ENCODE measurements at places on chromosomes 11 and 22. TPM values are rescaled to one million over a fixed set of nuclear protein-coding genes. Genes with fewer than 3 reads are reported as not detected.

- no peak overlapping the region for H3K4me3 ChIP-seq
- no peak overlapping the region for H3K27ac ChIP-seq
- peaks cover 3% of the 10 kb centered on the region for H3K27me3 ChIP-seq
- no peaks in the 10 kb centered on the region for H3K4me1 ChIP-seq
- DNase-seq = no peak
Measured at GRCh38 chr11:130409594-130410388, 18.6 kb downstream of the ADAMTS8 start.

GRCh38 chr11:71438650-71439049, 9.5 kb downstream of the DHCR7 start:
- H3K27ac ChIP-seq = no peak overlapping the region
- no peak for DNase-seq
- peaks cover 28% of the 10 kb centered on the region for H3K36me3 ChIP-seq
- H3K27me3 ChIP-seq = no peaks in the 10 kb centered on the region
- H3K4me1 ChIP-seq = peaks cover 5% of the 10 kb centered on the region
- no peak overlapping the region for H3K4me3 ChIP-seq

DNA sequence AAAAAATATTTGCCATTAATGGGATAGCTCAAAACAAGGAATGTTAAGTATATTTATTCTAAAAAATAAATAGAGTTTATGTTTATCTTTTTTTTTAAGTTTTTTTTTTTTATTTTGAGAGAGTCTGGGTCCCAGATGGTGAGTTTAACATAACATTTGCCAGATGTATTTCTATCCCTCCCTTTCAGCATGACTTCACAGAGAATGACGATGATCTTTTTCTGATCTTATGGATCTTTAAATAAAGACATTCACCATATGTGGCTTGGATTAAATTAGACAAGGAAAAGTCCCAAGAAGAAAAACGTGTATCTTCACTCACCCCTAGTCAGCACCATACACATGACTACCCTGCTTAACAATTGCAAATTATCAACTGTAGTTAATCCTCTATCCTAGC, 839.8 kb upstream of the CNTN5 start:
- H3K36me3 ChIP-seq = no peaks in the 10 kb centered on the region
- no peak for DNase-seq
- no peak overlapping the region for H3K4me3 ChIP-seq
- no peak overlapping the region for H3K27ac ChIP-seq
- no peaks in the 10 kb centered on the region for H3K4me1 ChIP-seq

GRCh38 chr11:637593-638521, 788 bp downstream of the DRD4 start:
- peak overlapping the region; percentile 31 for H3K27ac ChIP-seq
- DNase-seq = no peak
- no peak overlapping the region for H3K4me3 ChIP-seq
- H3K4me1 ChIP-seq = no peaks in the 10 kb centered on the region
- no peaks in the 10 kb centered on the region for H3K27me3 ChIP-seq

GRCh38 chr11:36354221-36355003, 58.3 kb downstream of the PRR5L start:
- no peak for DNase-seq
- H3K27ac ChIP-seq = no peak overlapping the region
- no peaks in the 10 kb centered on the region for H3K36me3 ChIP-seq
- peaks cover 4% of the 10 kb centered on the region for H3K4me1 ChIP-seq
- H3K27me3 ChIP-seq = no peaks in the 10 kb centered on the region

DNA sequence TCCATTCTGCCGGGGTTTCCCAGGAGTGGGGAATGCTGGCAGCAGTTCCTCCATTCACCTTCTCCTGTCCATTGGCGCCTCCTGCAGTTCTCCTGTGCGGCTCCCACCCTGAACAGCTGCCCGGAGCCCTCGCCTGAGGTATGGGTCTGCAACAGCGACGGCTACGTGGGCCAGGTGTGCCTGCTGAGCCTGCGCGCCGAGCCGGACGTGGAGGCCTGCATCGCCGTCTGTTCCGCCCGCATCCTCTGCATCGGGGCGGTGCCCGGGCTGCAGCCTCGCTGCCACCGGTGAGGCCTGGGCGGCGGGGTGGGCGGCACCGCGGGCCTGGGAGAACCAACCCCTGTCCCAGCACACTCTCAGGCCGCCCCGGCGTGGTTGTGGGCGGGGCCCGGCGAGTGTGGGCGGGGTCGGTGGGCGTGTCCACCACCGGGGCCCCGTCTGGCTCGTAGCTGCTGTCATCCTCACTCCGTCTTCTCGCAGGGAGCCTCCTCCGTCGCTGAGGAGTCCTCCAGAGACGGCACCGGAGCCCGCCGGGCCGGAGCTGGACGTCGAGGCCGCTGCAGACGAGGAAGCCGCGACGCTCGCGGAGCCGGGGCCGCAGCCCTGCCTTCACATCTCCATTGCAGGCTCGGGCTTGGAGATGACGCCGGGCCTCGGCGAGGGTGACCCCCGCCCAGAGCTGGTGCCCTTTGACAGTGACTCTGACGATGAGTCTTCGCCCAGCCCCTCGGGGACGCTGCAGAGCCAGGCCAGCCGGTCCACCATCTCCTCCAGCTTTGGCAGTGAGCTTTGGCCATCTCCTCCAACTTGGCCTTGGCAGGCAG, 14.0 kb upstream of the RELT start:
- peaks cover 22% of the 10 kb centered on the region for H3K36me3 ChIP-seq
- no peak overlapping the region for H3K4me3 ChIP-seq
- no peak overlapping the region for H3K27ac ChIP-seq
- no peak for DNase-seq
- no peaks in the 10 kb centered on the region for H3K27me3 ChIP-seq

GRCh38 chr11:101336858-101337257, 207.2 kb upstream of the PGR start:
- H3K4me3 ChIP-seq = no peak overlapping the region
- no peak overlapping the region for H3K27ac ChIP-seq
- no peaks in the 10 kb centered on the region for H3K36me3 ChIP-seq
- H3K4me1 ChIP-seq = no peaks in the 10 kb centered on the region
- no peak for DNase-seq

DNA sequence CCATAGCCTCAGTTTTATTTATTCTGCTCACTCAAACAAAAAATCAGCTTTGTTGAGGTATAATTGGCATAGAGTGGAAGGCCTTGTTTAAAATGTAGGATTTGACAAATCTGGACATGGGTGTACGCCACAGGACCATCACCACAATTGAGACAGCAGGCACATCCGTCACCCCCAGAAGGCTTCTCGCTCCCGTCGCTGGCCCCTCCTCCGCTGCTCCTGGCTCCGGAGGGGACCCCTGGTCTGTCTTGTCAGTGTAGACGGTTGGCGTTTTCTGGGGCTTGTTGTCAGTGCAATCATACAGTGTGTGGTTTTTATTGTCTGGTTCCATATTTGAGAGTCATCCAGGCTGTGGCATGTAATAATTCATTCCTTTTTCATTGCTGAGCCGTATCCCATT, 97.6 kb downstream of the KCNQ1 start:
- H3K27me3 ChIP-seq = no peaks in the 10 kb centered on the region
- peak; percentile 17 for DNase-seq
- H3K4me3 ChIP-seq = no peak overlapping the region
- no peaks in the 10 kb centered on the region for H3K4me1 ChIP-seq

- no peak overlapping the region for H3K4me3 ChIP-seq
- no peaks in the 10 kb centered on the region for H3K4me1 ChIP-seq
- no peaks in the 10 kb centered on the region for H3K27me3 ChIP-seq
- no peak for DNase-seq
- H3K36me3 ChIP-seq = no peaks in the 10 kb centered on the region
Measured at GRCh38 chr22:49671331-49672013, 156.2 kb downstream of the BRD1 start.

GRCh38 chr11:64256300-64256699, 5.0 kb downstream of the PLCB3 start:
- no peak overlapping the region for H3K27ac ChIP-seq
- no peaks in the 10 kb centered on the region for H3K27me3 ChIP-seq
- H3K4me3 ChIP-seq = no peak overlapping the region
- no peak for DNase-seq
- H3K4me1 ChIP-seq = peaks cover 3% of the 10 kb centered on the region

- H3K27me3 ChIP-seq = no peaks in the 10 kb centered on the region
- no peak overlapping the region for H3K4me3 ChIP-seq
- H3K36me3 ChIP-seq = peaks cover 4% of the 10 kb centered on the region
- DNase-seq = no peak
Measured at GRCh38 chr11:108224911-108225786, 2.3 kb downstream of the ATM start.

GRCh38 chr11:833849-834311, 1.1 kb downstream of the CD151 start:
- no peak for DNase-seq
- peak overlapping the region; percentile 71 for H3K27ac ChIP-seq
- H3K4me1 ChIP-seq = peaks cover 30% of the 10 kb centered on the region
- peaks cover 5% of the 10 kb centered on the region for H3K36me3 ChIP-seq
- H3K27me3 ChIP-seq = no peaks in the 10 kb centered on the region
- peak overlapping the region; percentile 81 for H3K4me3 ChIP-seq

DNA sequence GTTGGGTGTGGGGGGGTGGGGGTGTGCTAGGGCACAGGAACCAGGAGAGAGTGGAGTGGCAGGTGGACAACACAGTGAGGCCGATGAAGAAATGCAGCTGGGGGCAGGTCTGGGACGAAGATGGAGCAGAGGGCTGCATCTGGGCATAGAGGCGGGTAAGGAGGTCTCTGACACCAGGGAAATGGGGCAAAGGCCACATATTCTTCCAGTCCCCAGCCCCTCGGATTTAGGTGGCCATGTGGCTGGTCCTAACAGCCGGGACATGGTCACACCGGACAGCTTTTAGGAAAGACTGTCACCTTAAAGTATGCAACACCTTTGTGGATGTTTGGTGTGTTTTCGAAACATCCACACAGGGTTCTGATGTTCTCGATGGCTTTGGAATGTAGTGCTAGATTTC, 5.0 kb upstream of the PARVG start:
- H3K4me1 ChIP-seq = no peaks in the 10 kb centered on the region
- H3K27me3 ChIP-seq = no peaks in the 10 kb centered on the region
- H3K36me3 ChIP-seq = no peaks in the 10 kb centered on the region
- DNase-seq = no peak
- no peak overlapping the region for H3K4me3 ChIP-seq
- no peak overlapping the region for H3K27ac ChIP-seq

DNA sequence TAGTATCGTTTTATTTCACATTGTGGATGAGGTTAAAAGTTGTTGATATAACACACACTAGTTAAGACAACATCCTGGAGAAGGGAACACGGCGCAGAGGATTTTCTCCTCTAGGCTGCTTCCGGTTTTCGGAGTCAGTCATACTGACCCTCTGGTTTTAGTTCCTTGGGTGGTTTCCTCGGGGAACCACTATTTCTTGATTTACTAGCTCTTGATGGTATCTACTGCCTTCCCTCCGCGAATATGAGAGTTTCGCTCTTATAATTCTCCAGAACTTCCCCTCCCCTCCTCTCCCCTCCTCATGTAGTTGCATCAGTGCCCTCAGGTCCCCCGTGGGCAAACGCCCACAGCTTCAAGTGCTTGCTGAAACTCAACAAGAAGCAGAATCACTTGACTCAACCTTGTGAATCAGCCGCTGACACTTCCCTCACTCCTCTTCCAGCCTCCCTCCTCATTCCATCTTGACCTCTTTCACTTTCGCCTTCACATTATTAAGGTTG, 15.9 kb upstream of the APOBEC3A start:
- H3K27ac ChIP-seq = no peak overlapping the region
- no peak overlapping the region for H3K4me3 ChIP-seq
- no peaks in the 10 kb centered on the region for H3K27me3 ChIP-seq
- peaks cover 4% of the 10 kb centered on the region for H3K4me1 ChIP-seq
- H3K36me3 ChIP-seq = no peaks in the 10 kb centered on the region

- DNase-seq = no peak
- no peaks in the 10 kb centered on the region for H3K27me3 ChIP-seq
- H3K4me1 ChIP-seq = no peaks in the 10 kb centered on the region
- H3K4me3 ChIP-seq = no peak overlapping the region
- no peak overlapping the region for H3K27ac ChIP-seq
- H3K36me3 ChIP-seq = no peaks in the 10 kb centered on the region
Measured at GRCh38 chr22:44399906-44400762, 87.4 kb upstream of the SHISAL1 start.

- H3K4me1 ChIP-seq = no peaks in the 10 kb centered on the region
- no peaks in the 10 kb centered on the region for H3K36me3 ChIP-seq
Measured at GRCh38 chr22:36235585-36235984, 3.7 kb downstream of the APOL2 start.

GRCh38 chr11:125148743-125149142, 15.8 kb upstream of the PKNOX2 start:
- H3K4me1 ChIP-seq = no peaks in the 10 kb centered on the region
- no peak overlapping the region for H3K4me3 ChIP-seq
- peak; percentile 14 for DNase-seq
- H3K27ac ChIP-seq = no peak overlapping the region

- no peaks in the 10 kb centered on the region for H3K36me3 ChIP-seq
- DNase-seq = no peak
- H3K4me3 ChIP-seq = no peak overlapping the region
- no peaks in the 10 kb centered on the region for H3K4me1 ChIP-seq
Measured at GRCh38 chr11:90593099-90593498, 370.2 kb upstream of the CHORDC1 start.

DNA sequence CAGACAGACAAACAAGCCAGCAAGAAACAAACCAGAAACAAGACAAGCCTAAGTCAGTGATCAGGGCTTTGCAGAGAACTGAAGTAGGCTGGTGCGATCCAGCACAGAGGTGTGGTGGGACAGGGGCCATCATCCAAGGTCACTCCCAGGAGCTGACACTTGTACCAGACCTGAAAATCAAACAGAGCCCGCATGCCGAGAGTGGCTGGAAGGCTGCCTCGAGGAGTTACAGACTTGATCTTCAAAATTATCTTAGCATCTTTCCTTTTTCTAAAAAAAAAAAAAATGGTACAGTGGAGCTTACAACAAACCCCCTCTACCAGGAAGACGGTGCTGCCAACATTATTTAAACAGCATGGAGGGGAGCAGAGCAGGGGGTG, 8.8 kb upstream of the SCUBE1 start:
- DNase-seq = no peak
- H3K27ac ChIP-seq = no peak overlapping the region
- H3K4me3 ChIP-seq = no peak overlapping the region
- peaks cover 2% of the 10 kb centered on the region for H3K27me3 ChIP-seq
- H3K36me3 ChIP-seq = no peaks in the 10 kb centered on the region
- no peaks in the 10 kb centered on the region for H3K4me1 ChIP-seq

- peaks cover 6% of the 10 kb centered on the region for H3K4me1 ChIP-seq
- H3K4me3 ChIP-seq = no peak overlapping the region
- no peaks in the 10 kb centered on the region for H3K27me3 ChIP-seq
- H3K36me3 ChIP-seq = peaks cover 2% of the 10 kb centered on the region
Measured at GRCh38 chr11:398826-399225, 4.8 kb downstream of the PKP3 start.

- H3K4me3 ChIP-seq = no peak overlapping the region
- no peak overlapping the region for H3K27ac ChIP-seq
- DNase-seq = no peak
- peaks cover 24% of the 10 kb centered on the region for H3K4me1 ChIP-seq
Measured at GRCh38 chr11:35393098-35393497, 26.3 kb downstream of the SLC1A2 start.

Gene MYBPC3
- total RNA-seq = not detected

Gene TPBGL
- 0.19 TPM for total RNA-seq

Gene EFEMP2
- total RNA-seq = 1.4 TPM

Gene VPREB1
- total RNA-seq = not detected

Gene CHRNA10
- total RNA-seq = 3.9 TPM

Gene KDM4D
- 1.2 TPM for total RNA-seq

Gene NCF4
- total RNA-seq = not detected

Gene FAM227A
- 0.73 TPM for total RNA-seq

Gene PGA4
- not detected for total RNA-seq
